Activated T-helper 1 cell treated with anti-CD3 and anti-CD28 coated beads, Interleukin-12 subunit alpha, Interleukin-12 subunit beta, Interleukin-2, Interleukin-4 antibody, amounts not matched to agents 30 ng/mL and 10 ng/mL and 1 ng/mL, durations not matched to agents 14 hours and 24 hours and 36 hours (primary cell): ENCODE measurements at places on chromosomes 2 and 18. TPM values are rescaled to one million over a fixed set of nuclear protein-coding genes. Genes with fewer than 3 reads are reported as not detected.

Gene HOXD8
- total RNA-seq = not detected in 2 replicates

GRCh38 chr2:203549406-203549805, 14.3 kb upstream of the RAPH1 start:
- DNase-seq = no peak

DNA sequence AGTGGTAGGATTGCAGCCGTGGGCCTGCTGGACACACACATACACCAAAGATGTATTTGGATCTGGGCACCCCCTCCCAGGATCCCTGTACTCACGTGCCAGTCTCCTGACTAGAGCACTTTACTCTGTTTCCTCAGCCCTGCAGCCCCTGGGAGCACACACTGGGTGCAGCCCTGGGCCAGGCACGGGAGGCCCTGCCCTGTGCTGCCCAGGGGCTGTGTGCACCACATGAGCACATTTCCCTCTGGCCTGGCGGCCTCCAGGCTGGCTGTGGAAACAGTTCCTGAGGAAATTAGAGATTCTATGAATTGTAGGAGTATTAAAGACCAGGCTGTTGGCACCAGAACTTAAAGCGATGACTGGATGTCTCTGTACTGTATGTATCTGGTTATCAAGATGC, 45.4 kb downstream of the BCL2L11 start:
- DNase-seq = no peak

Gene SPATA3
- total RNA-seq = not detected in 2 replicates

Gene CFC1
- not detected in 2 replicates for total RNA-seq

GRCh38 chr18:57353940-57354461, 1.6 kb downstream of the ST8SIA3 start:
- DNase-seq = no peak

Gene LRRTM4
- total RNA-seq = not detected in 2 replicates

GRCh38 chr2:237312021-237312755, 101.8 kb downstream of the COL6A3 start:
- no peak for DNase-seq
